ENCODE measurements at places on chromosomes 11 and 22.
A peak's percentile ranks its signal among the peaks of the same experiment; 100 is the strongest.

- DNase-seq, result peak; percentile 25
These were observed 9.2 kb upstream of the OR9Q2 start for GRCh38 chr11:58179648-58180047.

DNA sequence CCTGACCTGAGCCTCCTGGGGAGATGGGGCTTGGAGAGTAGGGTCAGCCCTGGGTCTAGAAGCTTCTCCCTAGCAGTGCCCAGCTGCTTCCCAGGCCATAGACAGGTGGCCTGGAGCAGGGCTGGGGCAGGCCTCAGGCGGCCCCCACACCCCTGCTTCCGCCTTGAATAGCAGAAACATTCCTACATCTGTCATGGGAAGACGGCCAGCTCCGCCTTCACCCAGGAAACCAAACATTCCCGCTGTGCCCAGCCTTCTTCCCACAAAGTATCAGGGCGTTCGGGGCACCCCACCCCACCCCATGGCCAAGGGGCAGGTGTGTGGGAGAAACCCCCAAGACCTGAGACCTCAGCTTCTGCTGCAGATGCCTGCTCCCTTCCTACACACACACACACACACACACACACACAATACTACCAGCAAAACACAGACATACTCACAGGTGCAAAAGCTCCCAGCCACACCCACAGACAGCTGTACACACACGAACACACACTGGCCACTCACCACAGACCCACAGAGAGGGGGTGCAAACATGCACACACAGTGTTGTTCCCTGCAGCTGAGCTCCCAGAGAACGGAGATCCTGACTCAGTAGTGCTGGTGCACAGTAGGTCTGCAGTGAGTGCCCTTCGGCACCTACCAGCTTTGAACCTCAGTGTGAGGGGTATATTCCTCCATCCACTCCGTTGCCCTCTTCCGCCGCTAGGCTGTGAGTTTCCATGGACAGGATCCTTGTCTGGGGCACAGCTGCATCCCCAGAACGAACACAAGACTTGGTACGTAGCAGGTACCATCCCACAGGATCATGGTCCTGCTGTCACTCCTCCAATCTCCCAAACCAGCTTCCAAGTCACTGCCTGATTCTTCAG lies 37.4 kb downstream of the PDGFB start:
- DNase-seq, result no peak

- no peak for DNase-seq
These were observed 279.4 kb downstream of the NTM start for GRCh38 chr11:131649856-131650255.

- DNase-seq, result no peak
These were observed 19.1 kb downstream of the PIK3C2A start for GRCh38 chr11:17188675-17189074.

- no peak for DNase-seq
These were observed 944.3 kb downstream of the BRD1 start for GRCh38 chr22:48883211-48883960.

DNA sequence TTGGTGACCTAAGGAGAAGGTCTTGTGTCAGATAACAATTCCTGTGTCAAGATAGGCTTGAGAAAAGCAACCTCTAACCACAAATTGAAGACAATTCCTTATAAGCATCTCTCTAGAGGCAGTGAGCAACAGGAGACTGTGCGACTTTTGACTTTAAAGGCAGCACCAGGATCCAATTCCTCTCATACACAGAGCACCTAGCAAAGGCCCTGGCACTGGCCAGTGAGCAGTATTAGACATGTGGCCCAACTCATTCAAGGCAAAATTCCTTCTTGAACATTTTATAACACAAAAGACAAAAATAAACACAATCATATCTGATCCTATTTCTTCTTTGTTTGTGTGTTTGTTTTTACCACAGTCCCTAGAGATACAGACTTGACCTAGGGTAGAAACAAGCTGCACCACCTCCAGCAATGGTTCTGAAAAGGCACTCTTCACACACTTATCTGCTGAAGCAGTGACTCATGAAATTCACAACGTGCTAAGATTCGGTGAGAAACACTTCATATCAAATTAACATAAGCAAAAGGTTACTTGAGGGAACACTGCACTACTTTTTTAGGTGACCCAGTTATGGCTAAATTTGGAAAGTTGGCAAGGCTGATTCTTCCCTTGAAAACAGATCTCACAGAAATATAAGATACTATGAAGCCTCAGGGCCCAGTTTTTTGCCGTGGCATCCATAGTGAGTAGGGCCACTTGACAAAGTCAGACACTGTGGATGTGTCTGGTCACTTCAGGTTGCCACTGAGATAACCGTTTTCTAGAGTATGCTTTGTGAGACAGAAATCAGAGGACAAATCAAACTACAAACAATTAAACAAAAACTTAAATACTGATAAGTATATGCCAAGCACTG lies 1018.9 kb downstream of the DLG2 start:
- DNase-seq, result no peak

- DNase-seq, result no peak
These were observed 30.6 kb upstream of the KRTAP5-7 start for GRCh38 chr11:71496421-71496820.

- DNase-seq, result no peak
These were observed 12.4 kb downstream of the BIRC2 start for GRCh38 chr11:102359372-102359771.

GRCh38 chr22:19696504-19697276 lies 17.6 kb upstream of the SEPTIN5 start:
- DNase-seq, result no peak

DNA sequence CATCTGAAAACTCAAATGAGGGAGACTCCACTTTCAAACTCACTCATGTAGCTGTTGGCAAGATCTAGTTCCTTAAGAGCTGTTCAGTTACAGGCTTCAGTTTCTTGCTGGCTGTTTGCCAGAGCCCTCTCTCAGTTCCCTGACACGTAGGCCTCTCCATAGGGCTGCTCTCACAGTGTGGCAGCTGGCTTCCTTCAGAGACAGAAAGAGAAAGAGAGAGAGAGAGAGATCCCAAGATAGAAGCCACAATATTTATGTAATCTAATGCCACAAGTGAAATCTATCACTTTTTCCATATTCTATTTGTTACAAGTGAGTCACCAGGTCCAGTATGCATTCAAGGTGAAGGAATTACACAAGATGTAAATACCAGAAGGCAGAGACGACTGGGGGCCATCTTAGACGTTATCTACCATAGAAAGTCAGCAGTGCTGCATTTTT lies 168.8 kb downstream of the RCN1 start:
- DNase-seq, result peak; percentile 3

DNA sequence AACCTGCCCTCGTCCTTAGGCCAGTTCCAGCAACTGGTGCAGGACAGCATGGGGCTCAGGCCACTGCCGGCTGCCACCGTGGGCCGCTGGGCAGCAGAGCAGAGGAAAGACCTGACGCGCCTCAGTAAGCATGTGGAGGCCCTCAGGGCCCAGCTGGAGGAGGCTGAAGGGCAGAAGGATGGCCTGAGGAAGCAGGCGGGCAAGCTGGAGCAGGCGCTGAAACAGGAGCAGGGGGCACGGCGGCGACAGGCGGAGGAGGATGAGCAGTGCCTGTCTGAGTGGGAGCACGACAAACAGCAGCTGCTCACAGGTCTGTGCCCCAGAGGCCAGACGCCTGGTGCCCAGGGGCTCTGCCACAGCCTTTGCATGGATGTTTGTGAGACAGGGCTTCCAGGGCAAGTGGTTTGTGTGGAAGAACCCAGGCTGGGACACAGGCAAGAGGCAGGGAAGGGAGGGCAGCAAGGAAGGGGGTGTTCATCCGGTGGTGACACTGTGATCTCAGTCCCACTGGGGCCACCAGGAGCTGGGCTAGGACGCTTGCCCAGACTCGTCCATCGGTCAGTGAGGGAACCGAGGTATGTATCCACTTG lies 13.9 kb downstream of the CCDC157 start:
- no peak for DNase-seq

DNA sequence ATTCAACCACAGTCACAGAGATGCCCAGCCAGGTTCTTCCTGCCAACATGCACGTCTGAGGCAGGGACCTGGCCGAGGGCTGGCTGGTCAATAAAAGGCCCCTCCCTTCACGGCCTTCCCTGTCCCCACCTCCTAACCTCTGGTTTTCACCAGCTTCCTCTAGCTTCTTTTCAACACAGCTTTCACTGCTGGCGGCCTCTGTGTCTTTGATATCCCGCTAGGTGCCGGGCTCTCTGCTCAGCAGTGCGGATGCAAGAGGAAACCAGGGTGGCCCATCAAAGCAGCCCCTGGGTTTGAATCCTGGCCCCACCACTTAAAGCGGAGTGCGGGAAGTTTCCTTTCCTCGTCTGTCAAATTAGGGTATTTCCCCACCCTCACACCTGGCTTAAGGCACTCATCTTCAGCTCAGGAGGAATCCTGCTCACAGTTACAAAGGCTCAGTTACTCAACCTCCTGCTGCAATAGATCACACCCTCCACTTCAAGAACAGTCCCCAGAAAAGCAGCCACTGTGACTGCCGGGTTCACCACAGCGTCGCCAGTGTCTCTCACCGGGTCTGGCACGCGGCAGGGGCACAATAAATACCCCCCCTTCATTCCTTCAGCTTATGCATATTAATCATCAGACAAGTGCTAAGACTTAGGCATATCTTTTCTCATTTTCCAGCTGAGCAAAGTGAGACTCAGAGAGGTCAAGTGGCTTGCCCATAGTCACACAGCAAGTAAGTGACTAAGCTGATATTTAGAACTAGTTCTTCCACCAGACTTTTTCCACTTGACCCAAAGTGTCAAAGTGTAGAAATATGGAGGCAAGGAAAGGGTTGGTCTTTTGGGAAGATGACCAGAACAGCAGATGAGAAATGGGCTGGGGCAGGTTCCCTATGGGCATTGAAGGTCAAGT lies 45.7 kb downstream of the TXN2 start:
- DNase-seq, result no peak

GRCh38 chr11:67391304-67392182 lies at the start of gene RAD9A:
Gene RAD9A (plus strand): TSS chr11:67391986. CDS start chr11:67392045, 59 bp downstream.
- peak; percentile 94 for DNase-seq

- DNase-seq, result no peak
These were observed 27.7 kb downstream of the EMID1 start for GRCh38 chr22:29233277-29233877.

DNA sequence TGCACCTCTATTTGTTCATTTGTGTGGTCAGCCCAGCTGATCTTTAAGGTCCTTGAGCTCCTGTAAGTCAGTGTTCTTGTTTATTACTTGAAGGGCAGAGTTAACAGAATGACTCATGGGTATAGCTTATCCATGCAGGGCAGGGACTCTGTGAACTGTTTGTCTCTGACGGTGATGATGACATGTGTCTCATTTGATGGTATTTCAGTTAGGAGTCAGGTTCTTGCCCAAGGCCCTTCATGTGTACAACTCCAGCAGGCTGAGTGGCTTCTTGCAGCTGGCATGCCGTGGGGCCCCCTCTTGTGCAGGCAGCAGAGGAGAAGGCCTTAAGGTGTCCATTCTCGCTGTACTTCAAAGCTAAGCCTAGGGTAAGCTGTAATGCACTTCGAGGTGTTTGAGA lies 165.1 kb downstream of the DBX1 start:
- no peak for DNase-seq

DNA sequence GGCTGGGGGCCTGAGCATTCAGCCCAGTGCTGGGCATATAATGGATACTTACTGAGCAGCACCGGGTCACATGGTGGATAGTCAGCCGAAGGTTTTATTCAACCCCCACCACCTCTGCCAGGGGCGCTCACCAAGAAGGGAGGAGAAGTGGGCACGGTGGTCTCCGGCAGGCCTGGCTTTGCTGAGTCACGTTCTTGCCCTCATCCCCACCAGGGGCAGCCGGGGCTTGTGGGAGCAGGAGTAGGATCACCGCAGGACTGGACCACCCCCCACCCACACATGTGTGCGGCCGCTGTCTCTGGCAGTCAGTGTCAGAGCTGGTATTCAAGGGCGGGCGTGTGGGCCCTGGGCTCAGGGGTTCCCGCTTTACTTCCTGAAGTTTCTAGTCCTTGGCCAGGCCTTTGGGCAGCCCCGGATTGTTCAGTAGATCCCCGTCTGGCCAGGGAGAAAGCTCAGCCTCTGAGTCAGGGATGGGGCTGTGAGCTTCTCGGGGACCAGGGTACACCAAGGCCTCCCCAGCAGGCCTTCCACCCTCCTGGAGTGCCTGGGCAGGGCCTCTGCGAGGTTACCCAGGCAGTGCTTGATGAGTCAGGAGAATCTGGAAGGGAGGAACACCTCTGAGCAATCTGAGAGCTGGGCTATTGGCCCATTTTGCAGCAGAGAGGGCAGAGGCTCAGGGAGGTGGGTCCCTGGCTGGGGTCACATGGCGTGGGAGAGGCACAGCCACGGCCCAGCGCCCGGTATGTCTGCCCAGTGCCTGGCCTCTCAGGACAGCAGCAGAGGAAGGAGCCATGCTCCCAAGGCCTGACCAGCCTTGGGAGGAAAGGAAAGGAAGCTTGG lies 60.6 kb downstream of the RTL6 start:
- no peak for DNase-seq

DNA sequence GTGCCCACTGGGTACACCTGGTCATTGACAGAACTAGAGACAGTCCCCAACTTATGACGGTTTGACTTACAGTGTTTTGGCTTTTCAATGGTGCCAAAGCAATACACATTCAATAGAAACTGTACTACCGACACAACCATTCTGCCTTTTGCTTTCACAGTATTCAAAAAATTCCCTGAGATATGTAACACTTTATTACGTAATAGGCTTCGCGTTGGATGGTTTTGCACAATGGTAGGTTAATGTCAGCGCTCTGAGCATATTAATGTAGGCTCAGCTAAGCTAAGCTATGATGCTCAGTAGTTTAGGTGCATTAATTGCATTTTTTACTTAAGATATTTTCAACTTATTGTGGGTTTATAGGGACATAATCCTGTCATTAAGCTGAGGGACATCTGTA lies 105.1 kb upstream of the B3GAT1 start:
- DNase-seq, result no peak

DNA sequence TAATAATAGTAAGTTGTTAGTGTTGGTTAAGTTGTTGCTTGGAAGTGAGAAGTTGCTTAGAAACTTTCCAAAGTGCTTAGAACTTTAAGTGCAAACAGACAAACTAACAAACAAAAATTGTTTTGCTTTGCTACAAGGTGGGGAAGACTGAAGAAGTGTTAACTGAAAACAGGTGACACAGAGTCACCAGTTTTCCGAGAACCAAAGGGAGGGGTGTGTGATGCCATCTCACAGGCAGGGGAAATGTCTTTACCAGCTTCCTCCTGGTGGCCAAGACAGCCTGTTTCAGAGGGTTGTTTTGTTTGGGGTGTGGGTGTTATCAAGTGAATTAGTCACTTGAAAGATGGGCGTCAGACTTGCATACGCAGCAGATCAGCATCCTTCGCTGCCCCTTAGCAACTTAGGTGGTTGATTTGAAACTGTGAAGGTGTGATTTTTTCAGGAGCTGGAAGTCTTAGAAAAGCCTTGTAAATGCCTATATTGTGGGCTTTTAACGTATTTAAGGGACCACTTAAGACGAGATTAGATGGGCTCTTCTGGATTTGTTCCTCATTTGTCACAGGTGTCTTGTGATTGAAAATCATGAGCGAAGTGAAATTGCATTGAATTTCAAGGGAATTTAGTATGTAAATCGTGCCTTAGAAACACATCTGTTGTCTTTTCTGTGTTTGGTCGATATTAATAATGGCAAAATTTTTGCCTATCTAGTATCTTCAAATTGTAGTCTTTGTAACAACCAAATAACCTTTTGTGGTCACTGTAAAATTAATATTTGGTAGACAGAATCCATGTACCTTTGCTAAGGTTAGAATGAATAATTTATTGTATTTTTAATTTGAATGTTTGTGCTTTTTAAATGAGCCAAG lies 2.7 kb downstream of the NEAT1 start:
- peak; percentile 51 for DNase-seq

GRCh38 chr11:122864386-122865115 lies 18.0 kb upstream of the JHY start:
- no peak for DNase-seq

GRCh38 chr22:50035131-50035881 lies 22.7 kb upstream of the IL17REL start:
- no peak for DNase-seq

- DNase-seq, result no peak
These were observed 81.9 kb downstream of the MN1 start for GRCh38 chr22:27719535-27720227.
